ENCODE measurements at places on chromosomes 5 and 9. TPM values are rescaled to one million over a fixed set of nuclear protein-coding genes. Genes with fewer than 3 reads are reported as not detected.

GRCh38 chr9:522658-523057 lies 308.0 kb downstream of the DOCK8 start:
- DNase-seq, result no peak

- DNase-seq, result no peak
Measured at GRCh38 chr5:16067415-16067814, 112.2 kb downstream of the MARCHF11 start.

DNA sequence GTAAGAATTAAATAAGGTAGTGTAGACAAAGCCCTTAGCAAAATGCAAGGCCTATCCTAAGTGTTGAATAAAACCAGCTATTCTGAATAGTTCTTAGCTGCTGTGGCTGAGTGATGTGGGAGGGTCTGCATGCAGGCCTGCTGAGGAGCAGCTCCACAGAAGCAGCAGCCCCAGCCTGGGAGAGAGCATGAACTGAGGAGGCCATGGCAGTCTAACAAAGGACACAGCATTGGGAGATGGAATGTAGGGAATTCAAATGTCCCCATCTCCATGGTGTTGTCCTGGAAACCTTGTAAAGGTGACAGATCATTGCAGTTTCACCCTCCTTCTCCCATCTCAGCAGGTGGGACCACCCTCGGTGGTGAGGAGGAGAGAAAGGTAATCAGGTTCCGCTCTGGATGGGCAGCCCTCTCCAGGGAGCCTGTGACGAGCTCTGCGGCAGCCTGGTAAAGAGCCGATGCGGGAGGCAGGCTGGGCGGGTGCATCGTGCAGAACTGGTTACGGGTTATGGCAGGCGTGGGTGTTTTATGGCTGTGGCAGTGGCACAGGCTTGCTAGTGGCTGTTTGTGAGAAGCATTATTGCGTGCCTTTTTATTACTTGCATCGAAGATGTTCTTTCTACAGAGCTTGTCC lies 199.9 kb upstream of the GLRA1 start:
- no peak for DNase-seq

DNA sequence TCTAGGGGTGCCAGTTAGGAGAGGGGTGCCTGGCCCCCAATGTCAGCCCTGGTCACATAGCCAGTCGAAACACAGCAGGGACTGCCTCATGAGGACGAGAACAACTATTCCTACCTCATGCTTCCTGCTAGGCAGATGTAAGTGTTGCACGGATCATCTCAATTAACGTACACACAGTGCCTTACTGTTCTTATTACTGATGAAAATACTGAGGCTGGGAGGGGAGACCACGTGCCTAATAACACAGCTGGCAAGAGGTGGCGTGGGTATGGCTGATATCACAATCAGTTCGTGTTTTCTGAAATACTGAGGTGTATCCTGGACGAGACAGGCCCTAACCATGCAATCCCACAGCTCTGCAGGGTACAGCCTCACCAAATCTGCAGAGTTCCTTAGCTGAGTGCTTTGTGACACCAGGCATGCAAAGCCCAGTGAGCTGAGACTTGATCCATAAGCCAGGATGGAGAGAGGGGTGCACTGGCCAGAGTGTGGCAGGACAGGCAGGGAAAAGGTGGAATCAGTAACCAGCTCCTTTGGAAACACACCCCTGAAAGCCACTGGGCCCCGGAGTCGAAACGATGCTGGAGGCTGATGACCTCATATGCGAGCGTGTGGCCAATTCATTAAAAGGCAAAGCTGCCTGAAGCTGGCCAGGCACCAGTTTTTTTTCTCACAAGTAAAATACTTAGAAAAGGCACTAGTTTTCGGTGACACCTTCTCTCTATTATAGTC lies 63.9 kb downstream of the PRRT1B start:
- DNase-seq, result no peak

DNA sequence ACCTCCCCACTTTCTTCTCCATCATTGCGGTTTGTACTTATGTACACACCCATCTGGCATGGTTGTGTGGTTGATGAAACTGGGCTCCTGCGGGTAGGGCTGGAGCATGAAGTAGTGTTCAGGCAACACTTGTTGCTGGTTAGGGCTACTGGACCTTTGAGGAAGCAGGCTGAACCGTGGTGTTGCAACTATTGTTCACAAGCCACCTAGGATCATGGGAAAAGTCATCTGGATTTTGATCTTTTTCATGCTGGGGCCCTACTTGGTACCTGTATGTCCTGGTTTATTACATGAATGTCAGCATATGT lies 40.1 kb upstream of the TIFAB start:
- no peak for DNase-seq

- no peak for DNase-seq
Measured at GRCh38 chr5:170903075-170903474, 41.3 kb downstream of the RANBP17 start.

- no peak for DNase-seq
Measured at GRCh38 chr9:85600675-85601263, 141.0 kb downstream of the AGTPBP1 start.

- no peak for DNase-seq
Measured at GRCh38 chr9:108108852-108109448, 619.4 kb upstream of the KLF4 start.

DNA sequence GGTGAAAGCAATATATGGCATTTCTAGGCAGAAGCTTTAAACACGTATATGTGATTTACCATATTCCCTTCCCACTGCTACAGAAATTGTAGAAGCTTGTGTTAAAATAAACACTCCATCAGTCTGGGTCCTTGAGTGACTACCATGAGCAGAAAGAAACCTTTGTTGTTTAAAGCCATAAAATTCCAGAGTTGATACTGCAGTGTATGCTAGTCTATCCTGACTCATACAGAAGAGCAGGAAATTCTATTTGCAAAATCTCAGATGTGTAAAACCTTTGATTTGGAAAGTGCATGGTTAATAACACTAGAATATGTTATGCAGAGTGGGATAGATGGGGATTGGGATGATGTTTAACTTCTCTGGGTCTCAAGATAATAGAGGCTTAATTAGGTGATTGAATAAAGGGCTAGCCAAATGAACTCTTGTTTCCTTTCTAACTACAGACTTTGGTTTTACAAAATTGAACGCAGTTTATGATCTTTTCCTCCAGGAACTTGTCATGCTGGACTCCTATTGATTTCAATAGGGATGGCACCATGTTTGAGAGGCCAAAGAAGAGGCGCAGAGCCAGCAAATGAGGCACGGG lies 282.7 kb upstream of the VLDLR start:
- DNase-seq, result no peak

- DNase-seq, result no peak
Measured at GRCh38 chr9:125436613-125437443, 175.2 kb downstream of the GAPVD1 start.

- no peak for DNase-seq
Measured at GRCh38 chr9:104107799-104108198, 13.7 kb downstream of the SMC2 start.

DNA sequence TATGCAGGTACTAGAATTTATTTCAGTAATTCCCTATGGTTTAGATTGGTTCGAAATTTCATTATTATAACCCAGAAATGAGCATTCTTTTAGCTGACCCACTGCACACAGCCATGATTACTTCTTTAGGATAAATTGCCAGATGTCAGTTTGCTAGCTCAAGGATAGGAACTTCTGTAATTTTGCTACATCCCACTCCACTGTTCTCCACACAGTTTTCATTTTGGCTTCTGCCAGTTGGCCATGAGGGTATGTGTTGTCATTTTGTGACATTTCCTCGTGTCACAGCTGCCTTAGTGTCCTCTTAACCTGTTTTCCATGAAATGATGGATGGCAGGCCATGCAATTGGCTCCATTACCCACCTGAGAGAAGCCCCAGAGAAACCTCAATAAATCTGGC lies 16.2 kb upstream of the LCP2 start:
- DNase-seq, result no peak

GRCh38 chr5:51983161-51983560 lies 599.9 kb downstream of the ISL1 start:
- DNase-seq, result no peak

- DNase-seq, result no peak
Measured at GRCh38 chr9:111076519-111076918, 38.2 kb upstream of the LPAR1 start.

GRCh38 chr5:175778951-175779503 lies 92.4 kb upstream of the CPLX2 start:
- peak; percentile 62 for DNase-seq

- DNase-seq, result no peak
Measured at GRCh38 chr9:35745569-35745968, 3.5 kb downstream of the GBA2 start.

DNA sequence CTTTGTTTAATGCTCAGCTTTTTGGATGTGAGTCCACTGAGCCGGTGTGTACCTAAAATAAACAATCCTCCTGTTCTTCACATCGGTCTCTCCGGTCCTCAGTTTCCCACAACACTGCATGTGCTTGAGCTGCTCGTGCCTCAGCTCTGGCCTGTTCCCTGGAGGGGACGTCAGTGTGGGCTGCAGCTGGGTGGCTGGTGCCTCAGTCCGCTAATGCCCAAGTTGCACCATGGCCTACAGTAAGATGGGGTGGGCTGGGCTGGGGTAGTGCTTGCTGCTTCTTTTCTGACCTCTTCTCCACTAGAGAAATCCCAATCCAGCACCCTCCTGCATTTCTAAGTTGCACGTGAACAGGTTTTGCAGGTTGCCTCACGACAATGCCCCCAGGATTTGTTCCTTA lies 595 bp upstream of the BTNL9 start:
- no peak for DNase-seq

- no peak for DNase-seq
Measured at GRCh38 chr9:70613024-70613768, 198.7 kb upstream of the KLF9 start.

GRCh38 chr9:70003901-70004714 lies 39.5 kb upstream of the MAMDC2 start:
- DNase-seq, result no peak

Gene STPG3
- not detected for total RNA-seq

Gene NOXA1
- 8.4 TPM for total RNA-seq

Gene SLC25A2
- total RNA-seq, result 0.19 TPM

Gene BNC2
- total RNA-seq, result 4.1 TPM

Gene EIF4E1B
- 0.04 TPM for total RNA-seq

Gene MGAT1
- total RNA-seq, result 96.3 TPM

Gene MSMP
- not detected for total RNA-seq

Gene DMRTA1
- 1.3 TPM for total RNA-seq

Gene NR6A1
- 2.2 TPM for total RNA-seq

Gene CPEB4
- 43.9 TPM for total RNA-seq

Gene LVRN
- 0.08 TPM for total RNA-seq

Gene IL31RA
- 0.32 TPM for total RNA-seq

Gene EXOSC2
- total RNA-seq, result 10.7 TPM

Gene SYNPO
- 31.1 TPM for total RNA-seq

Gene SHOC1
- total RNA-seq, result 0.09 TPM

Gene CARTPT
- not detected for total RNA-seq

Gene ZNF883
- 1.0 TPM for total RNA-seq
